Transverse colon (tissue), 4 donors: ENCODE measurements at places on chromosomes 2 and 18. TPM values are rescaled to one million over a fixed set of nuclear protein-coding genes. Genes with fewer than 3 reads are reported as not detected.

The MGAT4A gene
- total RNA-seq = 109 TPM

The TXNL1 gene
- total RNA-seq = 7.9 TPM

The ARID5A gene
- total RNA-seq = 14.9 TPM

The DPYSL5 gene
- not detected for total RNA-seq

The CIAO1 gene
- 133 TPM for total RNA-seq

The MC4R gene
- not detected for total RNA-seq

The OR6B2 gene
- not detected for total RNA-seq

The KCNJ13 gene
- not detected for total RNA-seq

The DUSP2 gene
- total RNA-seq = 9.1 TPM

The DOCK10 gene
- total RNA-seq = 22.5 TPM

The LDLRAD4 gene
- total RNA-seq = 85.4 TPM

The RGPD5 gene
- total RNA-seq = 8.8 TPM

The DNAH7 gene
- 4.9 TPM for total RNA-seq
